Heart left ventricle (tissue), 16 donors: ENCODE measurements at places on chromosomes 4 and X. TPM values are rescaled to one million over a fixed set of nuclear protein-coding genes. Genes with fewer than 3 reads are reported as not detected.

GRCh38 chr4:78990938-78991810 is 51.9 kb upstream of the PAQR3 start:
- H3K27ac ChIP-seq, result no peak overlapping the region
- no peak for DNase-seq
- H3K27me3 ChIP-seq, result no peaks in the 10 kb centered on the region
- H3K36me3 ChIP-seq, result no peaks in the 10 kb centered on the region

DNA sequence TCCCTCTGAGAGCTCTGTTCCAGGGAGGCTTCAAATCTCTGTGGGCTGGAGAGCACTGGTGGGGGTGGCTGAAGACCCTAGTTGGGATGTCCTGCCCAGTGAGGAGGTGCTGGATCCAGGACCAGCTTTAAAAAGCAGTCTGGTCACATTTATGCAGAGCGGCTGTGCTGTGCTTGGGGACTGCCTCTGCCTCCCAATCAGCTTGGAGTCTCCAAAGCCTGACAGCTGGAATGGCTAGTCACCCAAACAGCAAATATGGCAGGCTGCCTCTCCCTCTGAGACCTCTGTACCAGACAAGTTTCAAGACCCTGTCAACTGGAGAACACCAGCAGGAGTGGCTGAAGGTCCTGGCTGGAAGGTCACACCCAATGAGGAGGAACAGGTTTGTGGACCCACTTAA is 848.1 kb upstream of the DIAPH2 start:
- H3K36me3 ChIP-seq, result no peaks in the 10 kb centered on the region
- DNase-seq, result no peak
- no peaks in the 10 kb centered on the region for H3K4me1 ChIP-seq

GRCh38 chr4:55517526-55518229 is 29.0 kb downstream of the CLOCK start:
- no peaks in the 10 kb centered on the region for H3K27me3 ChIP-seq
- no peak overlapping the region for H3K4me3 ChIP-seq
- H3K4me1 ChIP-seq, result no peaks in the 10 kb centered on the region
- no peak for DNase-seq
- H3K36me3 ChIP-seq, result no peaks in the 10 kb centered on the region

GRCh38 chr4:122728856-122729255 is 3.6 kb upstream of the BBS12 start:
- H3K27me3 ChIP-seq, result no peaks in the 10 kb centered on the region
- H3K4me1 ChIP-seq, result peaks cover 11% of the 10 kb centered on the region
- no peak for DNase-seq
- H3K4me3 ChIP-seq, result no peak overlapping the region
- no peaks in the 10 kb centered on the region for H3K36me3 ChIP-seq
- no peak overlapping the region for H3K27ac ChIP-seq

CT47B1 gene
- total RNA-seq, result not detected
